ENCODE measurements at places on chromosomes 2 and 18.

- DNase-seq: no peak
Observed at GRCh38 chr18:79102886-79103285, 33.7 kb downstream of the ATP9B start.

DNA sequence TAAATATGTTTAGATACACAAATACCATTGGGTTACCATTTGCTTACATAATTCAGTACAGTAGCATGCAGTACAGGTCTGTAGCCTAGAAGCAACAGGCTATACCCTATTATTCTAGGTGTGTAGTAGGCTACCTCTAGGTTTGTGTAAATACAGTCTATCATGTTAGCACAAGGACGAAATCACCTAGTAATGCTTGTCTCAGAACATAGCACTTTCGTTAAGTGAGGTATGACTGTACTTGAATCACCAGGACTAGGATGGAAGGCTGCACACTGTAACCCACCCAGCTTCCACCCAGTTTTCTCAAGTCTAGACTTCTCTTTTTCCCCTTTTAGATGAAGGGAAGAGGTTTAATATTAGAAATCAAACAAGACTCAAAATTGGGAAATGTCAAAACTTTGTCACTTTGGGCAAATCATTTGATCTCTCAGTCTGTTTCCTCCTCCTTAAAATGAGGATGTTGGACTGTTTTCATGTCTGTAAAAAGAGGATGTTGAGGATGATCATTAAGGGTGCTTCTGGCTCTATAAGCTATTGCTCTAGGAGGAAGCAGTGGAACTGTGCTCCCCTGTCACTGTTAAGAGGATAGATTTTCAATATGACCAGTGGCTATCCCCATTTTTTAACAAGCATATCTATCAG is 3.7 kb upstream of the SOCS6 start:
- DNase-seq: no peak

GRCh38 chr2:191038241-191038725 is 24.3 kb upstream of the STAT1 start:
- DNase-seq: no peak

GRCh38 chr18:50832754-50833153 is 12.9 kb upstream of the MRO start:
- DNase-seq: no peak

- no peak for DNase-seq
Observed at GRCh38 chr2:111148225-111148873, 27.6 kb downstream of the BCL2L11 start.

All from activated naive CD4-positive, alpha-beta T cell (primary cell).